ENCODE measurements at places on chromosomes 12 and 14. TPM values are rescaled to one million over a fixed set of nuclear protein-coding genes. Genes with fewer than 3 reads are reported as not detected.

DNA sequence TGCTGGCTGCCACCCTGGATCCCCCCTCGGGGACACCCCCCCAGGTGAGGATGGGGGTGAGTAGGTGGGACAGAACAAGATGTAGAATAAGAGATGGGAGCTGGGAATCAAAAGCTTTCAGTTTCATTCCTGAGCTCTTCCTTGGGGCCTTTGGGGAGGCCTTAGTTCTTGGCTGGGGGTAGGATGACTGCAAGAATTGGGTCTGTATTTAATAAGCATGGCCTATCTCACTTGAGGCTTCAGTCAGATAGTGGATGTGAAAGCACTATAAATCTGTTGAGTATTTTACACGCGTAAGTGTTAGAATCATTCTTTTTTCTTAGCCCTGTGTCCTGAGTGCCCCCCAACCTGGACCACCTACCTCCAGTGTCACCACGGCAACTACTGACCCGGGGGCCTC, 4.6 kb downstream of the MBD6 start:
- no peak for DNase-seq

DNA sequence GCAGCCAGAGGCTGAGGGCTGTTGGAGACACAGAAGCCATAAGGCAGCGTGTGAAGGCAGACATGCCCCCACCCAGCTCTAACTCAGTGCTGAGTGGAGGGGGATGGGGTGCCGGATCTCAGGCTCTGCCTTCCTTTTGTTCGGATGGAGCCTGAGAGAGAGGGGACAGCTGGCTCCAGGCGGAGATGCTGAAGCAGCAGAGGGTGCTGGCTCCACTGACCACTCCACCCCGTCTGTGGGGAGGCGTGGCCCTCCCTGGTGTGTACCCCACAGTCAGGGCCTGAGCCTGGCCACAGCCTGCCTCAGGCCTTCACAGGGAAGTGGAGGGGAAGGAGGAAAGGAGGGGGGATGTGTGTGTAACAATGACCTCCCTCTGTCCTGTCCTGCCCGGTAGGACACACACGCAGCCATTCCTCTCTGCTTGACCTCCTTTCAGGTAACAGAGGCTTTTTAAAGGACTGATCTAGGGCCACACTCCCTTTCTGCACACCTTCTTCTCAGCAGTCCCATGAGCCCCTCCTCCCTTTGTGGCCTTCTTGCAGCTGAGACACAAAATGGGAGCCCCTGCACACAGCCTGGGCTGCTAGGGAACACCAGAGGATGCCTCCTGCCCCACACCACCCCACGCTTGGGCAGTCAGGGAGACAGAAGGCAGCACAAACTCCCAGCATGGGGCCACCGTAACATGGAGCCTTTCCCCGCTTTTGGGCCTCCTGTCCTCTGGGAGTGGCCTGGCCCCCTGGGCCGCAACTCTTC, 9.6 kb upstream of the ENDOU start:
- DNase-seq: no peak

DNA sequence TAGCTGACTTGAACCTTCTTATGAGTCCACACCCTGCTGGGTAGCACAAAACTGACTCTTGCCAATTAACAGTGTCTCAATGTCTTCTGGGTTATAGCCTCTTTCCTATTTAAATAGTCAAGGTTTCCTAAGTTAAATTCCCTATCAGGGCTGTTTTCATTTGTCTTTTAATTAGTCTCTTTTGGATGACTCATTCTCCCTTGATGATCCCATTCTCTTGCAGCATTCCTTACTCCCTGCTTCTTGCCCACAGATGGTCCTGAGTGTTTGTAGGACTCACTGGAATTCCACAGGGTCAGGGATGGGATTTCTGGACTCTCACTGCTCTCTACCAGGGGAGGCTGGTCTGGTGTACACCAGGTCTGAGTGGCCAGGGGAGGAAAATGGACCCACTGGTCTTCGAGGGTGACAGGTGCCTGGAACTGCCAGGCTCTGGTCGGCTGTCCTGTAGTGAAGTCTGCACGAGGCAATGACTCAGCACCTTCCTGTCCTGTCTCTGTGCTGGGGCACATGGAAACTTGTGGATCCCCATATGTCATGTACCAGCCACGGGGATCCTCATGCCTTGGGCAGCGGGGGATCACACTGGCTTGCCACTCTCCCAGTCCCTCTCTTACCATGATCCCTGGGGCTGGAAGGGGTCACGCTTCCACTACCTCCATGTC, 236.5 kb upstream of the PELI2 start:
- peak; percentile 44 for DNase-seq

- no peak for DNase-seq
These were observed 42.3 kb upstream of the TPH2 start for GRCh38 chr12:71896205-71896882.

GRCh38 chr12:76936275-76937193, 57.7 kb upstream of the CSRP2 start:
- no peak for DNase-seq

DNA sequence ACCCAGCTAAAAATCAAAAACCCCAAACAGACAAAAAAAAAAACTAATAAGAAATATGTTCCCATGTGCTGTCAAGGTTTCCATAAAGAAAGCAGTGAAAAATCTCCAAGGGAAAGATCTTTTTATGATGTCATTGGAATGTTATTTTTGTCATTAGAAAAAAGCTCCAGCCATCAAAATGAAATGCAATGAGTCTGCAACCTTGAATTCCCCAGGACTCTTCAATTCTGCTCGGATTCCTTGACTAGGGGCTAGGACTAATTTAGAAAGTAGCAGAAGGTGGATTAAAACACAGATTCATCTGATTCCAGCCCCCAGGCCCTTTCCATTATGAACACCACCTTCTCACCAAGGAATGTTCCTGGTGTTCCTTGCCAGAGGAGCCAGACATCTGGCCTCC, 6.0 kb upstream of the PCNX1 start:
- DNase-seq: peak; percentile 65

MYF6 gene
- not detected for total RNA-seq

GRCh38 chr12:3496957-3497356, 6.0 kb downstream of the PRMT8 start:
- DNase-seq: no peak
